Esophagus muscularis mucosa (tissue), 4 donors: ENCODE measurements at places on chromosomes 6 and 20. TPM values are rescaled to one million over a fixed set of nuclear protein-coding genes. Genes with fewer than 3 reads are reported as not detected.
A peak's percentile ranks its signal among the peaks of the same experiment; 100 is the strongest.

The FAXC gene
- 44.7 TPM for total RNA-seq

The BMP7 gene
- 4.9 TPM for total RNA-seq

The CDH4 gene
- 0.45 TPM for total RNA-seq

The SYNGAP1 gene
- total RNA-seq, result 17.6 TPM

The NKAIN4 gene
- total RNA-seq, result 0.45 TPM

The WFDC10B gene
- not detected for total RNA-seq

The CTCFL gene
- total RNA-seq, result not detected

The CPNE1 gene
- 148 TPM for total RNA-seq

DNA sequence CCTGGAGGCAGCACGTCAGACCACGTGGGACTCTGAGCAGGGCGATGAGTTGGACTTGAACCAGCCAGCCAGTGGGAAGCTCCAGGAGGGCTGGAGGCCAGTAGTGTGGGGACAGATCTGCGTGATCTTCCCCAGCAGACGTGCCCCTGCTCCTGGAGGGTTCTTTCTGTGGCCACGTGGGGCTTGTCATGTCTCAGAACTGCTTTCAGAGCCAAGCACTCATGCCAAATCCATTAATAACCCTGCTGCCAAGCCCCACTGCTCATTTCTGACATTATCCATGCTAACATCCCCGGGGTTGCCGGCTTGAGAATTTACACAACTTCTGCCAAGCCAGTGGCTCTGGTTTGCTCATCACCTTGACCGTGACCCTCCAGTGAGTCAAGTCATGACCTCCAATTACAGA is 38.3 kb downstream of the SIRPA start:
- H3K36me3 ChIP-seq, result no peaks in the 10 kb centered on the region
- no peak overlapping the region for H3K27ac ChIP-seq
- H3K4me3 ChIP-seq, result no peak overlapping the region
- DNase-seq, result no peak

- H3K27me3 ChIP-seq, result no peaks in the 10 kb centered on the region
- H3K36me3 ChIP-seq, result no peaks in the 10 kb centered on the region
- H3K27ac ChIP-seq, result no peak overlapping the region
- no peak overlapping the region for H3K4me3 ChIP-seq
These were observed 194.2 kb upstream of the CNR1 start for GRCh38 chr6:88360203-88360797.

DNA sequence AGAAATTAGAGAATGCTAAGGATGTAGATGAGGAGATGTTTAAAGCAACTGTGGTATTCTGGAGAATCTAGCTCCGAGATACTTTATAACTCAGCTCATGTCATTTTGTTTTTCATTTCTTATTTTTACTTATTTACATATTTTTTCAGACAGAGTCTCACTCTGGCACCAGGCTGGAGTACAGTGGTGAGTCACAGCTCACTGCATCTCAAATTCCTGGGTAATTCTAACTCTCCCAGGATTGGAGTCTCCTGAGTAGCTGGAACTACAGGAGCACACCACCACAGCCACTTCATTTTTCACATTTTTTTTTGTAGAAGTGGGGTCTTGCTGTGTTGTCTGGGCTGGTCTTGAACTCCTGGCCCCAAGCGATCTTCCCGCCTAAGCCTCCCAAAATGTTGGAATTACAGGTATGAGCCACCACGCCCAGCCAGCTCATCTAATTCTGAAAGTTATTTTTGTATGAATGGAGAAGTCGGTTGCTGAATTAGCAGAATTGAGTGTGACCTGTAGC is 94.3 kb upstream of the FAM8A1 start:
- peak; percentile 80 for DNase-seq
- H3K4me3 ChIP-seq, result no peak overlapping the region
- no peaks in the 10 kb centered on the region for H3K36me3 ChIP-seq
- H3K27ac ChIP-seq, result peak overlapping the region; percentile 6

GRCh38 chr6:20102397-20103073 is 109.7 kb downstream of the MBOAT1 start:
- H3K36me3 ChIP-seq, result peaks cover 10% of the 10 kb centered on the region
- H3K4me3 ChIP-seq, result no peak overlapping the region
- DNase-seq, result no peak
- no peaks in the 10 kb centered on the region for H3K27me3 ChIP-seq
- peaks cover 14% of the 10 kb centered on the region for H3K4me1 ChIP-seq
- H3K27ac ChIP-seq, result no peak overlapping the region

GRCh38 chr20:56788671-56789610 is 159.8 kb downstream of the TFAP2C start:
- no peak overlapping the region for H3K4me3 ChIP-seq
- H3K27ac ChIP-seq, result peak overlapping the region; percentile 60
- H3K36me3 ChIP-seq, result no peaks in the 10 kb centered on the region
- no peak for DNase-seq

DNA sequence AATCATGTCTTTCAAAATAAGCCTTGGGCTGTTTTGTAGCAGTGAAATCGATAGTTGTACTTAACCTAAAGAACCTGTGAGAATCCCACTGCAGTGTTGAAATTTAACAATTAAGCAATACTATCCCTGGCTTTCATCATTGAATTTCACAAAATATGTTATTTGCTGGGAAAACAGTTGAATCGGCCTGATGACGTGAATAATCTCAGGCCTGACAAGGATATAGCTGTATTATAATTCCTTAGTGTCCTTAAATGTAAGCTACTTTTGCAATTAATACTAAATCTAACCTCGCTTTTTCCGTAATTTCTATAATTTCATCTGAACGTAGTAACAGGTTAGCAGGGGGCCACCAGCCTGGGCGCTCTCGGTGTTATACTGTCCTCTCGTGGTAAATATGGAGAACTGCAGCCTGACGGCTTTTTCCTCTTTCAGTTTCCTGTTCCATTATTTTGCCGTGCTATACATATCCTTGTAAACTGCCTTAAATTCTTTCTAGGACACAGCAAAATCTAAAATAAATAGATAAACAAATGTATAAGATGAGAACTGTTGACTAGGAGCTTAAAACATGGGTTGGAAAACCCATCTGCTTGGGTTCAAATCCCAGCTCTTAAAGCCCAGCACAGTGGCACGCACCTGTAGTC is 24.0 kb downstream of the MTFR2 start:
- DNase-seq, result no peak
- H3K27ac ChIP-seq, result no peak overlapping the region
- H3K4me3 ChIP-seq, result peak overlapping the region; percentile 28
- H3K4me1 ChIP-seq, result peaks cover 9% of the 10 kb centered on the region

DNA sequence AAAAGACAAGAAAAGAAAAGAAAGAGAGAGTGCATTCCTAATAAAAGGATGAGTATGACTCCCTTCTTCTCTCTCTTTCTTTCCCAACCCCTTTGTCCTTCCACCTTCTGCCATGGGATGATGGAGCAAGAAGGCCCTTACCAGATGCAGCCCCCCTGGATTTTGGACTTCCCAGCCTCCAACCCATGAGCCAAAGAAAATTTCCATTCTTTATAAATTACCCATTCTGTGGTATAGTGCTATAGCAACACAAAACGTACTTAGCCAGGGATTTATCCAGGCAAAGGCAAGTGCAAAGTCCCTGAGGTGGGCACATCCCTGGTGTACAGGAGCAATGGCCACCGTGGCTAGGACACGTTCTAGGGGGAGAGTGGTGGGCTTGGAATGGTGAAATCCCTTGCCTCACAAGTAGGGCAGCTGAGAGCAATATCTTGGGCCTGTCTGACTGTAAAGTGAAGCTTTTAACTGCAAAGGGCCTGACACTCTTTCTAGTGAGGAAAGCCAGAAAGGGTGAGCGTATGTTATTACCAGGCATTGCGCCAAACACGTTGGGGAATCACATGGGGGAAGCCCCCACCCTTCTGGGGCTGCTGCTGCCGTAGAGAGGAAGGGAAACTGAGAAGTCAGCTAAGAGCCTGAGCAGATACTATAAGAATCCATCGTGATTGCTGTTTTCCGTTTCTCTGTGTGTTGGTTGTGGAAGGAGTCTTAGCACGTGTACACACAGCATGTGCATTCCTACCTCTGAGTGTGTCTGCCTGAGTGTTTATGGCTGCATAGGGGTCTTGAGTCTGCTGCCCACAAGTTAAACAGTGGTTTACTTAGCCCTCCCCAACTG is 50.7 kb upstream of the SIRPA start:
- no peaks in the 10 kb centered on the region for H3K27me3 ChIP-seq
- no peak overlapping the region for H3K4me3 ChIP-seq
- no peaks in the 10 kb centered on the region for H3K36me3 ChIP-seq
- no peak for DNase-seq

DNA sequence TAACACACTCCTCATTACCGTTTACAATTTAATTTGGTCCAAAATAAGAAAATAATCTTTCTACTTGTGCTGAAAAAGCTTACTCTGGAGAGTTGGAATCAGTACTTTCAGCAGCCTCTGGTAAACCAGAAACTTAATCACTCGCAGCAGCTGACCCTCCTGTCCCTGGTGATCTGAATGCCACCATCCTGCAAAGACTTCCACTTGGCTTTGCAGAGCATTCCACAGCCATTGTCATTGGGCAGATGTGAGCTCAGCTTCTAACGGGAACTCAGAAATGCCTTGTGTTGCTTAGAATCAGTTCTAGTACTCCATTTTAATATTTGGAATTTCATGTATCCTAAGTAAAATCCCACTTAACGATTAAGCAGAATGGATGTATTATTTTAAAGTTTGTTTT is 59.7 kb downstream of the PHACTR1 start:
- no peak for DNase-seq
- no peaks in the 10 kb centered on the region for H3K4me1 ChIP-seq
- no peaks in the 10 kb centered on the region for H3K36me3 ChIP-seq
- H3K4me3 ChIP-seq, result no peak overlapping the region
- no peak overlapping the region for H3K27ac ChIP-seq
- no peaks in the 10 kb centered on the region for H3K27me3 ChIP-seq

- no peak overlapping the region for H3K27ac ChIP-seq
- no peaks in the 10 kb centered on the region for H3K36me3 ChIP-seq
- no peak overlapping the region for H3K4me3 ChIP-seq
- DNase-seq, result peak; percentile 72
- H3K27me3 ChIP-seq, result no peaks in the 10 kb centered on the region
These were observed 251.1 kb upstream of the ARID1B start for GRCh38 chr6:156526081-156526480.

DNA sequence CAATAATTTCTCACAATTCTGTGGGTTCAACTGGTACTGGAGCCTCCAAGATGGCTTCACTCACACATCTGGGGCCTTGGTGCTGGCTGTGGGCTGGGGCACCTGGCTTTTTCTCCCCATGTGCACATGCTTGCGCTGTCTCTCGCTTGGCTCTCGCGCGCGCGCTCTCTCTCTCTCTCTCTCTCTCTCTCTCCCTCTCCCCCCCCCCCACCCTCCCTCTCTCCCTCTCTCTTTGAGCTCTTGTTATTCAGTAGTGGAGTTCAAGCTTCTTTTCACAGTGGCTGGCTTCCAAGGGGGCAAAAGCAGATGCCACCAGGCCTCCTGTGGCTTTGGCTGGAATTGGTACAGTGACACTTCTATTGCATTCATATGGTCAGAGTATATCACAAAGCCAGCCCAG is 10.8 kb upstream of the TBCC start:
- no peaks in the 10 kb centered on the region for H3K4me1 ChIP-seq
- no peaks in the 10 kb centered on the region for H3K27me3 ChIP-seq
- no peak overlapping the region for H3K27ac ChIP-seq
- no peak overlapping the region for H3K4me3 ChIP-seq
- no peak for DNase-seq

DNA sequence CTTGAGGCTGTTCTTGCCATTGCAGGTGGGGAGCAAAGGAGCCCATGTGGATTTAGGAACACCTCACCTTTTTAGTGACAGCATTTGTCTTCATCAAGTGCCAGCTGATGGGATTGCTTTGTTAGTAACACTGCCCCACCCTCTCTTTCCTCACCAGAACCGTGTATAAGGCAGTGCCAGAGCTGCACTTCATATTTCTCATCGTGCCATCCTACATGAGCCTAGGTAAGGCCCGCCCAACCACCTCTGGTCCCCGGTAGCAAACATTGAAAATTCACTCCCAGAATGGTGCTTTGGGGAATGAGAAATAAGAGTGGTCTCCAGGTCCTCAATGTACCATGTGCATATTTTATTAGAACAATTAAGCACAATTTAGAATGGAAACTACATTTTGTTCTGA is 22.7 kb downstream of the CFAP61 start:
- no peaks in the 10 kb centered on the region for H3K4me1 ChIP-seq
- H3K4me3 ChIP-seq, result no peak overlapping the region
- no peak for DNase-seq
- no peaks in the 10 kb centered on the region for H3K27me3 ChIP-seq
- H3K27ac ChIP-seq, result no peak overlapping the region

GRCh38 chr6:124029567-124029966 is 225.9 kb downstream of the NKAIN2 start:
- H3K36me3 ChIP-seq, result no peaks in the 10 kb centered on the region
- no peaks in the 10 kb centered on the region for H3K27me3 ChIP-seq
- no peak overlapping the region for H3K4me3 ChIP-seq
- no peak for DNase-seq
- H3K27ac ChIP-seq, result no peak overlapping the region

GRCh38 chr6:46032110-46032998 is 16.7 kb upstream of the CLIC5 start:
- H3K27ac ChIP-seq, result no peak overlapping the region
- peak; percentile 10 for DNase-seq
- H3K36me3 ChIP-seq, result no peaks in the 10 kb centered on the region
- no peak overlapping the region for H3K4me3 ChIP-seq
- no peaks in the 10 kb centered on the region for H3K27me3 ChIP-seq

- H3K36me3 ChIP-seq, result no peaks in the 10 kb centered on the region
- DNase-seq, result no peak
- no peaks in the 10 kb centered on the region for H3K4me1 ChIP-seq
- no peaks in the 10 kb centered on the region for H3K27me3 ChIP-seq
- no peak overlapping the region for H3K4me3 ChIP-seq
- no peak overlapping the region for H3K27ac ChIP-seq
These were observed 207.2 kb upstream of the KCNQ5 start for GRCh38 chr6:72414657-72415056.

DNA sequence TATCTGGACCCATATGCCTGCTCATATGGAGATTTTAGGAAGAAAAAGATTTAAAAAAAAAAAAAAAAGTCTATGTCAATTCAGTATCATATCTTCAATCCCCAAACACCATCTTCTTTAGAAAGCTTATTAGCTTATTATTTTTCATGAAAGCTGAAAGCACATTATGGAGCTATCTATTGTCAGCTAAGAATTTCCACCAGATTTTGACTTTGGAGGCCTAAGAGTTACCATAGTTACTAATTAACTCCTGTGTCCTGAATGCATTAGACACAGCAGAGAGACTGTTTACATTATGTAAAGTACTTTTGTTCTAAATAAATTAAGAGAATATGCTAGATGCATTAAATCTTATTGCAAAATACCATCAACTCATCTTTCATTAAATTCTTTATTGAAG is 255.5 kb upstream of the NRSN1 start:
- H3K36me3 ChIP-seq, result no peaks in the 10 kb centered on the region
- no peak overlapping the region for H3K4me3 ChIP-seq
- no peak overlapping the region for H3K27ac ChIP-seq
